ENCODE measurements at places on chromosomes 13 and 19.

DNA sequence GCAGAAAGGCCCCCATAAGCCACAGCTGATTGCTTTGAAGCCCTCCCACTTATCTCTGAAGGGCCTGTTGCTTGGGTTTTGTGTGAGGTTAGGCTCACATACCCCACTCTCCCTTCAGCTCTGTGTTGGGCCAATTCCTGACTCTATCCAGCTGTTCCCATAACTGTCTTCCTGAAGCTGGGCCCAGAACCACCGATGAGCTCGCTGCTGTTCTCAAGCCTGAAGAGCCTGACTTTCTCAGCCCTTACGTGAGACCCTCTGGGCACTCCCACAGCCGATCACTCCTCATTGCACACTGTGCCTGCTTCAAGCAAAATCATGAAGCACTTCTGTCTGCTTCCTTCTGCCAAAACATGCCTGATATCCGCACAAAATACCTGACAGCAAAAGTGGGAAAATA lies 124.1 kb downstream of the CRYL1 start:
- no peak for DNase-seq

GRCh38 chr19:48997972-48998371 lies 4.3 kb downstream of the RUVBL2 start:
- DNase-seq: peak; percentile 61

DNA sequence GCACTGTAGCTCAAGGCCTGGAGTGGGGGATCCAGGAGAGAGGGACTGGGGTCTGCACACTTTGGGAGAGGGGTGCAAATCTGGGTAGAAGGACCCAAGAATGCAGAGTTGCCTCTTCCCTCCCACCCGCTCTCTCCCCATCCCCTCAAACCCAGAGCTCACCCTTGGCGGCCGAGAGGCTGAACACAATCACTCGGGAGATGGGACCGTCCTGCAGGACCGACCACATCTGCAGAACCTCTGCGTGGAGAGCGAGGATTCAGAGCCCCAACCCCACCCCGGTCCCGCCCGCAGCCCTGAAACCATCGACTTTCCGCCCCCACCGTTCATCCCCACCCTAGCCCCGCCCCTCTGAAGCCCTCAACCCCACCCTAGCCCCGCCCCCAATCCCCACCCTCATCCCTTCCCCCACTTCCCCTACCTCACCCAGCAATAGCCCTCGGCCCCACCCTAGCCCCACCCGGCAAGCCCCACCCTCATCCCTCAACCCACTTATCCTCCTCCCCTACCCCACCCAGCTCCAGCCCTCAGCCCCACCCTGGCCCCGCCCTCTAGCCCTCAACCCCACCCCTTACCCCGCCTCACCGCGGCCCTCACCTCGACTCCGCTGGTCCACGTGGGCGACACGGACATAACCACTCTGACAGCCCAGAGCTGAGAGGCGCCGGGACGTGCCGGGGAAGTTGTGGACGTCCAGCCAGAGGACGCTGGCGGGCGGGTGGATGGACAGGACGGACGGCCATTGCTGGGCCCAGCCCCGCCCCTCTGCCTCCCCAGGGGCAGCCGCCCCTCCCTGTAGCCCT lies 4.1 kb downstream of the KPTN start:
- peak; percentile 8 for DNase-seq

- DNase-seq: no peak
These were observed 434.1 kb downstream of the FGF14 start for GRCh38 chr13:101967781-101968180.

DNA sequence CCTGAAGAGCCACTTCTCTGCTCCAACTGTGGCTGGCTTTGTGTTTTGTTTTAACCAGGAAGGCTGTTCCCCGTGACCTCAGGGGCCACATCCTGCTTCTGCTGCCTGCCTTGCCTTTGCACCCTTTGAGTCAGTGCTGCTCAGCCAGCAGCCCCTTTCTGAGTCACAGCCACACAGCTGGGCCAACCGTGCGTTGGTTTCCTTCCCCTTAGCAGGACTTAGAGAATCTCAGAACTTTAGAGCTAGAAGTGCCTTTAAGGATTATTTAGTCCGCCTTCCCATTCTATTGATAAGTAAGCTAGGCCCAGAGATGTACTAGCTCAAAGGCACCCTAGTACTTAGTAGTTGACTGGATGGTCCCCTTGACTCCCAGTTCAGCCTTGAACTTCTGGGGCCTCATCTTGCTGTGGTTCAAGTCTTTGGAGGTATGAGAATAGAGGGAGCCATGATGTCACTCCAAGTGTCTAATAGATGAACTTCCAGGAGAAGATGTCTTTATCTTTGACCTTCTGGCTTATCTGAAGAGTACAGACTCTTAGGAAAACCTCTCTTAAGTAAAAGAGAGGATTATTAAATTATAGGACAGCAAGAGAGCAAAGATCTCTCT lies 8.0 kb downstream of the RGCC start:
- peak; percentile 66 for DNase-seq

DNA sequence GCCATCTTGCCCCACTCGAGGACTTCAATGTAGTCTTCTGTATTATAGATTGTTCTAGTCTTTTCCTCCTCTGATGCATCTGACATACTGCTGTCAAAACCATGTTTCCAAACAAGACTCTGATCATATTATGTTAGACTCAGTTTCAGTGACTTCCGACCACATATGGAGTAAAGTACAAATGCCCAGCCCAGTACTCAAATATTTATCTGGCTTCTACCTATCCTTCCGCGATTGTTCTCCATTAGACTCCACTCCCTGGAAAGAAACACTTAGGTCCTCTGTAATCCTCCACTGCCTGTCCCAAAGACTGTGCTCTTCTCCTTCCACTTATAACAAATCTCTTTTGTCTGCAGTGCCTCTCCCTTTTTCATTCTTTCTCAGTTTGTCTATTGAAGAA lies 439.5 kb downstream of the EFNB2 start:
- DNase-seq: no peak

- DNase-seq: peak; percentile 26
These were observed 736 bp downstream of the GPI start for GRCh38 chr19:34365463-34366401.

DNA sequence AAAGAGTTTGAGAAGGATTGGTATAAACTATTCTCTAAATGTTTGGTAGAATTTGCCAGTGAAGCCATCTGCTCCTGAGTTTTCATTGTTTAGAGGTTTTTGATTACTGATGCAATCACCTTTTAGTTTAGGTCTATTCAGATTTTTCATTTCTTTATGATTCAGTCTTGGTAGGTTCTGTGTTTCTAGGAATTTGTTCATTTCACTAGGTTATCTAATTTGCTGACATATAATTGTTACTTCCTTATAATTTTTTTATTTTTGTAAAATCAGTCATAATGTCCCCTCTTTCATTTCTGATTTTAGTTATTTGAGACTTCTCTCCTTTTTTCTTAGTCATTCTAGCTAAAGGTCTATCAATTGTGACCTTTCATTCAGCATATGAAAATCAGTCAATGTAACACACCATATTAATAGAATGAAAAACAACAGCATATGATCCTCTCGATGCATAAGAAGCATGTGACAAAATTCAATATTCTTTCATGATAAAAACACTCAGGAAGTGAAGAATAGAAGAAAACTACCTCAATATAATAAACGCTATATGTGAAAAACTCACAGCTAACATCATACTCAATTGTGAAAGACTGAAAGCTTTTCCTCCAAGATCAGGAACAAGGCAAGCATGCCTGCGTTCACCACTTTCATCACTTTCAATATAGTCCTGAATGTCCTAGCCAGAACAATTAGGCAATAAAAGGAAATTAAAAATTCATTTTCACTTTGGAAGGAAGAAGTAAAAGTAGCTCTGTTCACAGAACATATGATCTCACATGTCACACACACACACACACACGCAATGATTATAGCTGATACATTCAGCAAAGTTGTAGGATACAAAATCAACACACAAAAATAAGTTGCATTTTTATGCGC lies 149.1 kb downstream of the COG6 start:
- DNase-seq: no peak

DNA sequence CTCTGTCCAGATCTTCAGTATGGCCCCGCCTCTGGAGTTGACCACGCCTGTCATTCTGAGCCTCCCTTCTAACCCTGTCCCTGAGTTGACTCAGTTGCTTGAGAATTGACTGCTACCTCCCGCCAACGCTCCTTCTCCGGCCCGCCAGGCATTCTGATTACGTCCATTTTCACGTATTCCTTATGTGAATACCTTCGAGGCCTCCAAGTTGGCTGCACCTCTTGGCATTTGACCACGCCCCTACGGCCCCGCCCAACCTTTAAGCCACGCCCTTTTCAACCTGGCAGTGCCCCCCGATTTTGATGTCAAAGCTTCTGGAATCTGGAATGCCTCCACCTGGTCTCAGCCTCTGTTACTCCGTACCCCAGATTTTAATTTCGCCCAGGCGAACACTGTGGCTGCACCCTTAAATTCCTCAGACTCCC lies 1.7 kb upstream of the EML2 start:
- DNase-seq: no peak

- DNase-seq: no peak
These were observed 7.0 kb upstream of the PPP6R1 start for GRCh38 chr19:55265723-55266386.

GRCh38 chr13:110469597-110469996 lies 91.9 kb downstream of the RAB20 start:
- no peak for DNase-seq

GRCh38 chr13:67001363-67001762 lies 228.8 kb downstream of the PCDH9 start:
- no peak for DNase-seq

- DNase-seq: no peak
These were observed at the start of gene TMEM86B for GRCh38 chr19:55228403-55229031. Gene TMEM86B, minus strand, starts transcription at chr19:55228763. Its CDS starts 22 bp downstream, at chr19:55228741.

DNA sequence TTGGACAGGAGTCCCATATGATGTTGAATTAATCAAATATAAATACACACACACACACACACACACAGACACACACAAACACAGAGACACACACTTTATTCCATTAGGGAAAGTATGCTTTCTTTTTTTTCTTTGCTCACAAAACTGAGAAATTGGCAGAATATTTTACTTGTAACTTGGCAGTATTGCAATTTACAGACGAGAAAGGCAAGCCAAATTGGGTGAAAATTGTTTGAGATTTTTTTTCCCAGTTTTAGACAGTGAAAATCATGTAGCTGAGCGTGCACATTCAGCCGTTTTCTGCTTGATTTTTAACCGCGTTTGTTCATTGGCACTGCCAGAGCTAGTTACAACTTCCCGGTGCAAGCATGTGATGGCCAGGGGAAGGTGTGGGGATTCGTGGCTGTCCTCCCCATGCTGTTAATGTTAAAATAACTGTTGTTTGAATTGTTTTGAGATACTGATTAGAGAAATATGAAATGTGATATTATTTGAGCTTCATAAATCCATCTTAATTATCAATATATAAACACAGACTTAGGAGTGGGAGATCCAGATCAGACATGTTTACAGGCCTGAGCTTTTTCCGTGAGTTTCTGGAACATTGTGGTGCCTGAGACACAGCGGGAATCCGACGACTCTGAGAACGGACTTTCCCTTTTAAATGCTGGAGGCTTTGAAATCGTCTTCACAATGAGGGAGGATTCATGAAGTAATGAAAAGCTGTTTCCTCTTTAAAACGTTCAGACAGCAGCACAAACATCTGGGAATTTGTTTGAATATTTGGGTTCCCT lies 125.5 kb downstream of the KCNRG start:
- DNase-seq: no peak

GRCh38 chr19:31171936-31172335 lies 177.3 kb downstream of the TSHZ3 start:
- no peak for DNase-seq

- DNase-seq: peak; percentile 10
These were observed 57.4 kb downstream of the ZNF728 start for GRCh38 chr19:22945560-22945959.

- DNase-seq: no peak
These were observed 300.1 kb downstream of the DIAPH3 start for GRCh38 chr13:59863621-59864020.

GRCh38 chr13:111626371-111627305 lies 306.2 kb downstream of the TEX29 start:
- no peak for DNase-seq

- no peak for DNase-seq
These were observed 98.0 kb downstream of the ESD start for GRCh38 chr13:46698910-46699460.

GRCh38 chr19:31348481-31349159 lies 616 bp downstream of the TSHZ3 start:
- DNase-seq: no peak

GRCh38 chr13:112728375-112729126 lies 38.7 kb downstream of the ATP11A start:
- DNase-seq: no peak

DNA sequence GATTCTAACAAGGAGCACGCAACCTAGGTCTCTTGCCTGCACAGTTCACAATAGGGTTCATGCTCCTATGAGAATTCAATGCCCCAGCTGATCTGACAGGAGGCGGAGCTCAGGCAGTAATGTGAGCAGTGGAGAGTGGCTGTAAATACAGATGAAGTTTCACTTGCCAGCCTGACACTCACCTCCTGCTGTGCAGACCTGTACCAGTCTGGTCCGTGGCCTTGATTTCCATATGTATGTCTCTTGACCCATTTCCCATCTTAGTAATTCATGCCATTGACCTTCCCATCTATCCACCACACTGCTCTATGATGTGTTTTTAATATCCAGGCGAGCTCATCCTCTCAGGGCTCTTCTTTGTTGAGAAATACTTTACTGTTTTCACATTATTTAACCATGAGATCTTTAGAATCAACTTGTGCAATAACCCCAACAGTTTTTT lies 95.2 kb downstream of the LRCH1 start:
- DNase-seq: peak; percentile 24

GRCh38 chr13:29852472-29853054 lies 2.1 kb upstream of the UBL3 start:
- peak; percentile 56 for DNase-seq

DNA sequence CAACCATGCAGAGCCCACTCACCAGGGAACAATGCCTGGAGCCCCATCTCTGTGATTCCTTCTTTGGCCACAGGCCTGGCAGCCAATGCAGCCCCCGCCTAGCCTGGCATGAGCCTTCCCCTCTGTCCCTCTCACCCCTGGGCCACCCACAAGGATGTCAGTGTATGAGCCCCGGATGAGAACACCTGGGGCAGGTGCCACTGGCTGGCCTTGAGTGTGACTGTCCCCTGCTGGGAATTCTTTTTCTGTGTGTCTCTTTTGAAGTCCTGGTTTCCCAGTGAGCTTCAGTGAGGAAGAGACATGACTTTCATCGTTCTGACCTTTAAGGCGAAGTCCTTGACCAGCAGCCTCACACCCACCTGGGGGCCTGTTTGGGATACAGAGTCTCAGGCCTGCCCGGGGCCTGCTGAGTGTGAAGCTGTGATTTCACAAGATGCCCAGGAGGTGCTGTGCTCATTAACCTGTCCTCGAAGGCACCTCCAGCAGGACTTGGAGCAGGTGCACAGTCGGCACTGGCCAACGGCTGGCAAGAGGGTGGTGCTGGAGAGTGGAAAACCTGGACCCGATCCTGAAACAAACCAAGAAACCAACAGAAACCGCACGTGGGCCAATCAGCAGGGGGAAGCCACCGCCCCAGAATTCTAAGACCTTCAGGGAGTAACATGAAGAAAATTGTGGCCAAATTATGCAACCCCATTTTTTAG lies 27.4 kb upstream of the SPACA7 start:
- DNase-seq: no peak

- no peak for DNase-seq
These were observed 709.0 kb upstream of the ARGLU1 start for GRCh38 chr13:107276936-107277335.

- DNase-seq: no peak
These were observed 5.9 kb downstream of the MIPEP start for GRCh38 chr13:23883255-23883654.

- DNase-seq: no peak
These were observed 325.1 kb downstream of the SLC7A1 start for GRCh38 chr13:29270271-29270985.

GRCh38 chr19:2266183-2266993 lies 10.2 kb upstream of the JSRP1 start:
- DNase-seq: peak; percentile 77
